ENCODE measurements at places on chromosomes 3 and 15. TPM values are rescaled to one million over a fixed set of nuclear protein-coding genes. Genes with fewer than 3 reads are reported as not detected.

DNA sequence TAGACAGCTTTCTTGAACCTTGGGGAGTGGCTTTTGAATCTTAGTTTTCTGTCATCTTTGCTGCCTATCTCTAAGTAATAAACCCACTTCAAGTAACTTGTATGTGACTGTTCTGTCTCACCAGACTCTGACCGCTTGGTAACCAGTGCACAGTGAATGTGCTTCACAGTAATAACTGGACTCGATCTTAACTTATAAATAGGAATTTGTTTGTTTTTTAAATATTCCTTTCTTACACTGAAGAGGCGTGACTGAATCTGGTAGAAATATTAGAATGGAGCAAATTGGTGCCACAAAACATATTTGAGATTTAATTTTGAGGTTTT lies 318.0 kb downstream of the GBE1 start:
- DNase-seq: no peak

CAPN3 gene
- 37.9 TPM for total RNA-seq

DNA sequence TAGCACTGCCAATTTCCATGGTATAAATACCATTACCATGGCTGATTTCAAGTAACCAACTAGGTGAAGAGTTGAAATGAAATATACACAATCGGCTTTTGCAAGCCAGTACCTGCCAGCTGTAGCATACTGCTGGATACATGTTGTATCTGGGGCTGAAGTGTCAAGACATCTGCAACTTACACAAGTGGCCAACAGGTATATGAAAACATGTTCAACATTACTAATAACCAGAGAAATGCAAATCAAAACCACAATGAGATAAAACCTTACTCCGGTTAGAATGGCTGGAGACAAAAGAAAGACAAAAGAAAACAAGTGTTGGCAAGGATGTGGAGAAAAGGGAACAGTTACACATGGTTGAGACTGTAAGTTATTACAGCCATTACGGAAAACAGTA lies 11.6 kb downstream of the ATOSA start:
- DNase-seq: no peak

SNTN gene
- total RNA-seq: 0.24 TPM

ZNF106 gene
- total RNA-seq: 32.3 TPM

DNA sequence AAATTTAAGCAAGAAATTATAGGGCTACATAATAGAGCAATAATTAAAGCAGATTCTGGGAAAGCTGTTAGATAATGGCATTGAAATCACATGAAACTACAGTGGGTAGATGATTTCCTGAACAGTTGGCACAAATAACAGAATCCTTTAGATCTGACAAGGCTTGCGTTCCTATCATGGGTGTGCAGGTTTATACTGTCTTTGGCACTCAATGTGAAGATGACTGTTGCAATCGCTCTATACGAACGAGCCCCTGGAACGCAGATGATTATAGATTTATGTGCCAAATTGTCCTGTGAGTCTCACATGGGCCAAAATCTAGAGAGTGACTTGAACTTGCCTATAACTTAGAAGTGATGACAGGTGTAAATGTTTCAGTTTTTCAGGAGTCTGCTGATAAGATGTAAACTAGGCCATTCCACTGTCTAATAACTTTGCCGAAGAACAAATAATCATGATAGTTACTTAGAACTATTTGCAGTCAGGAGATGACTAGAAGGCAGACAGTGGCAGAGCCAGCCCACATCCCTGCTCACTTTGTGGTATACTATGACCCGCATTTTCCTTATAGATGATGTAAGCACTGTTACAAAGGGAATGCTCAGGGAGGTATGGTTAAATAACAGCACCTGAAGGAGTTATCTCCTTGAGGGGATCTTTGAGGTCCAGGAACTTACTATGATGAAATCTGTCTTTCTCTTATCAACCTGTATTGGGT lies 30.5 kb upstream of the TRPC1 start:
- DNase-seq: no peak
